ENCODE measurements at places on chromosomes 5 and 9.

- no peak for DNase-seq
These were observed 7.2 kb upstream of the SLC31A2 start for GRCh38 chr9:113143432-113144227.

- DNase-seq, result no peak
These were observed 34.9 kb upstream of the LECT2 start for GRCh38 chr5:135989686-135990085.

- DNase-seq, result no peak
These were observed 48.1 kb downstream of the PAX5 start for GRCh38 chr9:36985769-36986467.

GRCh38 chr5:6825678-6826244 lies 112.5 kb downstream of the TENT4A start:
- DNase-seq, result no peak

GRCh38 chr9:5586391-5586802 lies 42.5 kb upstream of the RIC1 start:
- no peak for DNase-seq

DNA sequence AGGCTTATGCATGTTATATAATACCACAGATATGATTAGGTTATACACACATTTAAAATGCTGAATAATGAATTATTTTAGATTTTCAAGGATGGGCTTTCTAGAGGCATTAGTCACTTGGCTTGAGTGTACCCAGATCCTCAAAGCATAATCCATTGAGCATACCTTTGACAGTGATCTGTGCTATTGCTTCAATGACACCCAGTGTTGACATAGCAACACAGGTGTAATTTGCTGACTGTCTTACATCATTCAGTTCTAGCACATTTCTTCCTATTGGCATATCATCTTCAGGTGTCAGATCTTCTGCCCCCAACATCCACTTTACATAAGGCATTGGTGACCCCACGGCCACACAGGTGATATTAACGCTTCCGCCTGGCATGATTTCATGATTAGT lies 721.5 kb upstream of the DMAC1 start:
- DNase-seq, result no peak
